Effector CD4-positive, alpha-beta T cell (primary cell): ENCODE measurements at places on chromosomes 13 and 19.

- no peak for DNase-seq
Observed at GRCh38 chr13:53683608-53684007, 655.0 kb downstream of the OLFM4 start.

DNA sequence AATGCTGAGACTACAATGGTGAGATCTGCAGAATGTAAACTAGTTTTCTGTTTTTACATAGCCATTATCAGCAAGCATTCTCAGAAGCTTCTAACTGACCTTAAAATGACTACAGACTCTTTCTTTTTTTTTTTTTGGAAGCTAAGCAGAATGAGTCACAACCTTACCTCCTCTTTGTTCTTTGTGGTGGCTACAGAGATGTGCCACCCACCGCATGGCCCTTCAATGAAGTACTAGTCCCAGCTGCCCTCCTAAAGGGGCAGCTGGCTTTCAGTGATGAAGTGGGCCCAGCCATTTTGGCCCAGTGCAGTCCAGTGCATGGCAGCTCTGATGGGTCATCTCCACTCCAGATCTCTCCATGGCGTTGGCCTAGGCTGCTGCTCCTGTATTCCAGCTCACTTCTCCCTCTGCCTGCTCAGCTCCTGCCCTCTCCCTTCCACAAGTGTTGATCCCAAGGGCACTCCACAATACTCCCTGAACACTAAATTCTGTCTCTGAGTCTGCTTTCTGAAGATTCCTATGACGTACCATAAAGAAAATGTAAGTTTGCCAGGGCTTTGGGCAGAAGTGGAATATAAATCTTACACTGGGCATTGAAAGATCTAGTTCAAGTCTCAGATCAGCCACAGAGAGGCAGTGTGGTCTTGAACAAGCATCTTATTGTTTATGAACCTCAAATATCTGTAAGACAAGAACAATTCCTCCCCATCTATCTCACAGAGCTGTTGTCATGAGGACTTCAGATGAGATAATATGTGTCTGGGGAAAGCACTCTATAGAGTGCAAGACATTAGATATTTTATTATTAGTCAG is 85.6 kb downstream of the RXFP2 start:
- no peak for DNase-seq

DNA sequence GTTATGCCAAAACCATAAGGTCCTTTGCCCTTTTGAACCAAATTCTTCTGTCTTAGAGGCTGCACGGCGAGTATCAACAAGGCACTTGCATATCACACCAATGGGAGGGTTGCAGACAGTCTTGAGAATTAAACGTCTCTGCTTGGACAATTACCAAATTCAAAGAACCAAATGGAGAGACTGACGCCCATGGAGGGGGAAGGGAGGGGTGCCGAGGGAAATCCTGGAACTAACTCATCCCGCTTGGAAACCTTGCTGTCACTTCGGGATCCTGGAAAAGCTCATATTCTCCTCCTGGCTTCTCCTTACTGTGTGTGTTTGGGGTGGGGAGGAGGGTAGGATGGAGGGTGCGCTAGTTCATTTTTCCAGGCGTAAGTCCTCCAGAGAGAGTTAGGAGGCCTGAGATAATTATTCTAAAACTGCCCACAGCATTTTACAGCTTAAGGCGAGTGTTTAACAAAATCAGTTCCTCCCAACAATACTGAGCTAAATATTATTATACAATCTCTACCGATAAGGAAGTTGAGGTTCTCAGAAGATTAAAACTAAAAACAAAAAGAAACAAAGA is 425.1 kb downstream of the TSHZ3 start:
- no peak for DNase-seq

- DNase-seq = no peak
Observed at GRCh38 chr19:58338825-58339558, 12.2 kb downstream of the ZSCAN22 start.

DNA sequence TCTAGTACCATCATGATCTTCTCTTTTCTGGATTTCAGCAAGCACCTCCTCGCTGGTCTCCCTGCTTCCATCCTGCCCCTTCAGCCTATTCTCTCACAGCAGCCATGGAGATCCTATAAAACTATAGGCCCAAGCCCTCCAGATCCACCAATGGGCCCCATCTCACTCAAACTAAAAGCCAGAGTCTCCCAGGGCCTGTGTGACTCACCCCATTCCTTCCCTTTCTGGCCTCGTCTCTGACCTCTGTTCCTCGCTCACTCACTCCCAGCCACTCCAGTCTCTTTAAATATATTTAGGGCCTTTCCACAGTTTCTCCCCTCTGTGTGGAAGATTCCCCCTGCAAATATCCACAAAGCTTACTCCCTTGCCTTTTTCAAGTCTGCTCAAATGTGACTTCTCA is 89.7 kb downstream of the HSPH1 start:
- DNase-seq = no peak

- DNase-seq = no peak
Observed at GRCh38 chr13:36841391-36841790, 22.4 kb downstream of the RFXAP start.

GRCh38 chr19:29302002-29302928 is 89.3 kb upstream of the UQCRFS1 start:
- DNase-seq = no peak

GRCh38 chr19:1478934-1479707 is at the start of gene C19orf25:
Gene C19orf25 (minus strand): TSS chr19:1479215. CDS start chr19:1478903, 312 bp downstream.
- DNase-seq = peak; percentile 86

- DNase-seq = no peak
Observed at GRCh38 chr13:99293178-99293577, 14.0 kb downstream of the GPR183 start.

DNA sequence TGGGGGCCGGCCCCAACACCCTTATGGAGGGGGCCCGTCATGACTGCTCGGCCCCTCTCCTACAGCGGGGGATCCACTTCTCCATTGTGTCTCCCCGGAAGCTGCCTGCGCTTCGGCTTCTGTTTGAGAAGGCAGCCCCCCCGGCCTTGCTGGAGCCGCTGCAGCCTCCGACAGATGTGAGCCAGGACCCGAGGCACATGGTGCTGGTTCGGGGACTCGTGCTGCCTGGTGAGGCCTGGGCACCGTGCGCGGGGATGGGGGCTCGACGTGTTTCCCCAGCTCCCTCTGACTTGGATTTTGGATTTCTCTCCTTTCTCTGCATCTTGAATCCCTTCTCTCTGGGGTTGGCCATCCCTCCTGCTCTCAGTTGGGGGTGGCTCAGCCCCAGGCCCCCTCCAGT is 11.6 kb downstream of the MED25 start:
- DNase-seq = no peak

GRCh38 chr19:50532952-50533351 is 19.2 kb upstream of the ASPDH start:
- no peak for DNase-seq

GRCh38 chr19:30148039-30148790 is 206.2 kb downstream of the URI1 start:
- DNase-seq = no peak

- no peak for DNase-seq
Observed at GRCh38 chr19:33348301-33349010, 25.1 kb upstream of the CEBPG start.

DNA sequence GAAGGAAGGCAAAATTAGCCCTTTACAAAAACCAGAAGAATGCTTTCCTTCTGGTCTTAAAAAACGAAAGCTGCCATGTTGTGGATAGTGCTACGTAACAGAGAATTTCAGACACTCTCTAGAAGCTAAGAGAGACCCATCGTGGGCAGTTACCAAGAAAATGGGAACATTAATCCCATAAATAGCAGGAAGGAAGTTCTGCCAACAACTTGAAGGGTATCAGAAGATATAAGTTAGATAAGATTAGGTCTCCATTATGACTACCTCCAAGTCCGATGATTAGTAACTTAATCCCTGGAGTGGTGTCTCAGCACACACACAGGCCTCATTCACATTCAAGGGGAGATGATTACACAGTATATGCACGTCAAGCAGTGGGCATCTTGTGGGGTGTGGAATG is 115.7 kb upstream of the TRPC4 start:
- DNase-seq = no peak

- no peak for DNase-seq
Observed at GRCh38 chr13:40558656-40559055, 107.8 kb downstream of the FOXO1 start.

DNA sequence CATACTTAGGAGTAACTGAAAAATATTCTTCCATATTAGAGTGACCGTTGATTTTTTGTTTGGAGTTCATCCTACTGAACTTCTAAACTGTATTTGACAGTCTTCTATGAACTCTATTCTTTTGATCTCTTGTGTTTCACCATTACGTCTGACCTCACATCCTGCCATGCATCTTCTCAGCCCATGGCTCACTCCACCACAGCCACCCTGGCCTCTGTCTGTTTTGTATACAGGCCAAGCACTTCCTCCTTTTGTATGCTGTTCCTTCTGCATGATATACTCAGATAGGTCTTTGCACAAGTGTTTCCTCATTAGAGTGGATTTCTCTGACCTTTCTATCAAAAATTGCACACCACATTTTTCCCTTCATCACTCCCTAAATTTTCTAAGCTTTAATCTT is 119.9 kb downstream of the MAB21L1 start:
- no peak for DNase-seq

GRCh38 chr13:100875392-100876043 is 200.9 kb upstream of the TMTC4 start:
- DNase-seq = no peak

DNA sequence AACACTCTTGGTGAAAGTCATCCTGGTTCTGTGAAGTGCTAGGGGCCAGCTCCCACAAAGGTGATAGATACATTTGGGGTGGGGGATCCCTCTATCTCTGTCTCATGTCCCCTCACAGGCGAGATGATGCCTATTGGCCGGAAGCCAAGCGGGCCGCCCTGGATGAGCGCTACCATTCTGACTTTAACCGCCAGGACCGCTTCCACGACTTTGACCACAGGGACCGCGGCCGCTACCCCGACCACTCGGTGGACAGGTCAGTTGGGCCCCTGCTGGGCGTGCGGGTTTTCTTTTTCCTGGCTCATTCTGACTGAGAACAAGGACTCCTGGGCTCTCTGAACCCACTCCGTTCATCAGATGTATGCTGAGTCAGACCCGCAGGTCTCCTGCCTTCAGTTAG is 16.4 kb downstream of the MICOS13 start:
- no peak for DNase-seq

- DNase-seq = peak; percentile 94
Observed at GRCh38 chr13:102394158-102395053, 7.4 kb downstream of the FGF14 start.

DNA sequence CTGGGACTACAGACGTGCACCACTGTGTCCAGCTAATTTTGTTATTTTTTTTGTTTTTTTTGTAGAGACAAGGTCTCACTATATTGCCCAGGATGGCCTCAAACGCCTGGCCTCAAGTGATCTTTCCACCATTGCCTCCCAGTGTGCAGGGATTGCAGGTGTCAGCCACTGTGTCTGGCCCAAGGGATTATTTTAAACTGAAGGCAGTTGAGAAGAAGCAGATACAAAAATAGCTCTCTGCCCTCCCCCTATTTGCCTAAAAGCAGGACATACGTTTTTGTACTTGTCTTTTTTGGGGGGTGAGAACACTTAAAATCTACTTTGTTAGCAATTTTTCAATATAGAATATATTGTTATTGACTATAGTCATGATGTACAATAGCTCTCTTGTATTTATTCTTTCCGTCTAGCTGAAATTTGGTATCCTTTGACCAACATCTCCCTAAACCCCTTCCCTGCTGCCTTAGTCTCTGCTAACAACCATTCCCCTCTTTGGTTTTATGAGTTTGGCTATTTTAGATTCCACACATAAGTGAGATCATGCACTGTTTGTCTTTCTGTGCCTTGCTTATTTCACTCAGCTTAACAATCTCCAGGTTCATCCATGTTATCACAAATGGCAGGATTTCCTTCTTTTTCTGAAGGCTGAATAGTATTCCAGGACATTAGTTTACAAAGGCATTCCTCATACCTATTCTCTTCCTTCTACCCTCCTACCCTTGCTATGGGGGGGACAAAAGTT is 34.9 kb downstream of the ADGRE3 start:
- DNase-seq = no peak

GRCh38 chr13:27104606-27105005 is 67.0 kb downstream of the USP12 start:
- no peak for DNase-seq

DNA sequence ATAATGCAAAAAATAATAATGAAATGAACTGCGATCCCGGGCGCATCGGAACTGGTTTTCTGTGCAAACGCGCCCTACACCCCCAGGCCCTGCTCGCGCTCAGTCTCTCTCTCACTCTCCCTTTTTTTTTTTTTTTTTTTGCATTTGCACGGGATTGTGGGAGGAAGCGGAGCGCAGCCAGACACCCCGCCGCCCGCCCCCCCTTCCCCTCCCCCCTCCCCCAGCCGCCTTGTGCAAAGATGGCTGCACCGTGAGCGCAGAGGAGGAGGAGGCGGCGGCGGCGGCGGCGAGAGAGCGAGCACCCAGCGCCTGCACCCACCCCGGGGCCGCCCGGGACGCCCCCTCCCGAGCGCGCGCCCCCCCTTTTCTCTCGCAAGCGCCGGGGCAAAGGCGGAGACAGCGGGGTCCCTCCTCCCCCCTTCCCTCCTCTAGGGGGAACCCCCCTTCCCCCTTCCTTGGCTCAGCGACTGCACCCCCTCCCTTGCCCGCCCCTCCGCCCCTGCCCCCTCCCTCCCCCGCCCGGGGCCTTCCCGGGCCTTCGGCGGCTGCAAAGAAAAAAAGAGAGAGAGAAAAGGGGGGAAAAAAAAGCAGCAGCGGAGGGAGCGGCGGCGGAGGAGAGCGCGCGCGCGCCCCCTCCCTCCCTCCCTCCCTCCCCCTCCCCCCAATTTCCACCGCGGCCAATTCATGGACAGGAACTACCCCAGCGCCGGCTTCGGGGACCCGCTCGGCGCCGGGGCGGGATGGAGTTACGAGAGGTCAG is at the start of gene PRR12:
PRR12 (plus strand) TSS at position 212 of the 760 bp plus-strand sequence; CDS start at position 685, 473 bp downstream.
- peak; percentile 65 for DNase-seq

DNA sequence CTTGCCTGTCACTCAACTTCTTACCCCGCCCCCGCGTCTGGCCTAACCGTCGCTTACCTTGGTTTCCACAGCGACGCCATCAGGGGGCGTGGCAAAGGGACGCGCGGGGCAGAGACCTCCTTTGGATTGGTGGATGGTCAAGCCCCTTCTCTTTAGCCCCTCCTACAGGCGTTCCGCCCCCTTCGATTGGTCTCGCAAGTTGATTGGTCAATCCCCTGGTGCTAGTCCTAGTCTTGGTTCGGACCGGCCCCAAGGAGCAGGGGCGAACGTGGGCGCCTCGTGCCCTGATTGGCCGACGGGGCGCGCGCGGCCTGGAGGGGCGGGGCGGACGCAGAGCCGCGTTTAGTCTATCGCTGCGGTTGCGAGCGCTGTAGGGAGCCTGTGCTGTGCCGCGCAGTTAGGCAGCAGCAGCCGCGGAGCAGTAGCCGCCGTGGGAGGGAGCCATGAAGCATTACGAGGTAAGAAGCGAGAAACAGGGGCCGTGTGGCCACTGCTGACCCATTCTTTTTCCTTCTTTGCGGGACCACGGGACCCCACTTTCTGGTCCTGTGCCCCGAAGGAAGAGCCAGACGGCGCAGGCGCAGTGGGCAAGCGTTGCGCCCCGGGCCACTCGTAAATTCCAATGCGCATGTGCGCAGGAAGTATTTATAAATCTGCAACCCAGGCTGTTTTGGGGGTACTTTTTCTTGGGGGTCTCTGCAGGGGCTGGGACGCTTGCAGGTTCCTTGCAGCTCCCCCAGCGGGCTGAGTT is at the start of gene TECR:
TECR (plus strand) TSS at position 341 of the 751 bp plus-strand sequence; CDS start at position 444, 103 bp downstream.
- peak; percentile 100 for DNase-seq

- no peak for DNase-seq
Observed at GRCh38 chr19:33163481-33163880, 30.6 kb upstream of the LRP3 start.

- DNase-seq = no peak
Observed at GRCh38 chr19:8446061-8446709, 1.4 kb downstream of the HNRNPM start.
